ENCODE measurements at places on chromosomes 3 and 15.

- H3K4me3 ChIP-seq: no peak overlapping the region
- peaks cover 43% of the 10 kb centered on the region for H3K27me3 ChIP-seq
- H3K27ac ChIP-seq: no peak overlapping the region
- no peak for DNase-seq
These were observed 2.9 kb downstream of the RNU6-1 start for GRCh38 chr15:67836955-67837354.

- no peak for DNase-seq
- H3K27me3 ChIP-seq: no peaks in the 10 kb centered on the region
- no peaks in the 10 kb centered on the region for H3K36me3 ChIP-seq
- peaks cover 24% of the 10 kb centered on the region for H3K4me1 ChIP-seq
These were observed 72.1 kb upstream of the PHLDB2 start for GRCh38 chr3:111786922-111787321.

- no peak overlapping the region for H3K27ac ChIP-seq
- peaks cover 17% of the 10 kb centered on the region for H3K4me1 ChIP-seq
- DNase-seq: no peak
- no peaks in the 10 kb centered on the region for H3K27me3 ChIP-seq
- no peaks in the 10 kb centered on the region for H3K36me3 ChIP-seq
These were observed 46.9 kb upstream of the FLNB start for GRCh38 chr3:57961177-57961827.

GRCh38 chr3:42820746-42821051 lies 11.5 kb downstream of the ACKR2 start:
- H3K27ac ChIP-seq: no peak overlapping the region
- no peaks in the 10 kb centered on the region for H3K27me3 ChIP-seq
- H3K36me3 ChIP-seq: no peaks in the 10 kb centered on the region
- H3K4me1 ChIP-seq: peaks cover 5% of the 10 kb centered on the region
- no peak overlapping the region for H3K4me3 ChIP-seq
- DNase-seq: no peak

DNA sequence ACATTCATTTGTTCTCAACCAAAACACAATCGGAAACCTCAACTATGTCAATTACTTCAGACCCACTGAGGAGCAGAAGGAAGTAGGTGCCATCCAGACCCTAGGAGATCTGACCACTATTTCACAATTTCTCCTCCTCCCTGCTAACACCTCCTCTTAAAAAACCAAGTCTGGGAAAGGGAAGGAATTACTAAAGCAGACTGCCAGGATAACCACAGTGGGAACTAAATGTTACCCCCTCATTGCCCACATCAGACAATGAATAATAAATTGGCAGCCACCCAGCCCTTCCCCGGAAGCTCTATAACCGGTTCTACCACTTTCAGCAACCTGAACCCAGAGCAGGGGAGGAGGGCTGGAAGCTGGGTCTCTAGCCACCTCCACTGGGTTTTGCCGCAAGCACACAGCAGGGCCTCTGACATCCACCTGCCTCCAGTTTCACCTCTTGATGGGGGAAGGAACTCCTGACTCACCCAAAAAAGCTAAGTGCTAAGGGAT lies 17.6 kb downstream of the C15orf62 start:
- DNase-seq: peak; percentile 64
- no peaks in the 10 kb centered on the region for H3K27me3 ChIP-seq
- H3K4me1 ChIP-seq: peaks cover 16% of the 10 kb centered on the region
- H3K27ac ChIP-seq: peak overlapping the region; percentile 83

GRCh38 chr15:43955140-43955539 lies 128.3 kb downstream of the WDR76 start:
- H3K4me3 ChIP-seq: no peak overlapping the region
- H3K27ac ChIP-seq: no peak overlapping the region
- no peak for DNase-seq
- no peaks in the 10 kb centered on the region for H3K27me3 ChIP-seq
- H3K36me3 ChIP-seq: no peaks in the 10 kb centered on the region

DNA sequence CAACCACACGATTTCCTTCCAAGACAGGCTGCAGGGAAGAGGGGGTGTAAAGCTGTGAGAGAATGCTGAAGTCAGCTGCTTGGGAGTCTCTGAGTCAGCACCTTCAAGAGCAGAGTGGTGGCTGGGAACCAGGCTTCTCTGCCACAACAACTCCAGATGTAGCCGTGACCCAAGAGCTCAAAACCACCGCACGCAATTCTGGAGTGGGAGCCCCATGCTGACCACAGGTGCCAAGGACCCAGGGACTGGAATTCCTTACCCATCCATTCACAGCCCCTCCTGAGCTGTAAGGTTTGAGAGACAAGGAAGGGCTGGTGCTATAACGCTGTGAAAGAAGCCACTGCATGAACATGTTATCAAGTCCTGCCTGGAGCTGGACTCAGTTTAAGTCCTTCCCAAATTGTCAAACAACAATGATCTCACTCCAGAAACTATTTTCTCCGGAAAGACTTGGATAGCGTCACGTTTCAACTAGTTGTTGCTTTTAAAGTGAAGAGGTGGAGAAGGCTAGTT lies 61.4 kb downstream of the UMPS start:
- peak; percentile 54 for DNase-seq
- peak overlapping the region; percentile 39 for H3K27ac ChIP-seq
- no peak overlapping the region for H3K4me3 ChIP-seq
- no peaks in the 10 kb centered on the region for H3K27me3 ChIP-seq

DNA sequence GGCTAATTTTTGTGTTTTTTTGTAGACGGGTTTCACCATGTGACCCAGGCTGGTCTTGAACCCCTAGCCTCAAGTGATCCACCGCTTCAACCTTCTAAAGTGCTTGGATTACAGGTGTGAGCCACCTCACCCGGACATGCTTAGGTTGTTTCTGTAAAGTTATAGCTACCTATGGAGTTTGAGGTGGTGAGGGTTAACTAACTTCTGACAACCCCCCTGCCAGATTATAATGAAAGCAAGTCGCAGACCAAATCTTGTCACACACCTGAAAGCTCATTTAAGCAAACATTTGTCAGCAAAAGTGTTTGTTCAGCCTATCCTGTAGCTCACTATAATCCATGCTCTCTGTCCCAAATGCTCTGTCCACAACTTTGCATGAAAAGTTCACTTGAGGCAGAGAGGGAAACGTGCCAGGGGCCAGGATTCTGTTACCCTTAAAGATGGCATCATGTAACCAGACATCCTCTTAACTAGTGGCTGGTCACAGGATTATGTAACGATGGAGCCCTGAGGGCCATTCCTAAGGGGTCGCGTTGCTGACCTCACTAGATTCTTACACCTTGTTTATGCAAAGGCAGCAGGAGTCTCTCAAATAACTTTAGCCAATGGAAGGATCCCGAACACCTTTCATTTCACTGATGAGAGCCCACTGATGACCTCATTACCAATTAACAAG lies 24.1 kb upstream of the SENP5 start:
- H3K27me3 ChIP-seq: no peaks in the 10 kb centered on the region
- no peak overlapping the region for H3K4me3 ChIP-seq
- no peak for DNase-seq
- H3K4me1 ChIP-seq: no peaks in the 10 kb centered on the region
- H3K27ac ChIP-seq: no peak overlapping the region

- peaks cover 4% of the 10 kb centered on the region for H3K4me1 ChIP-seq
- no peak overlapping the region for H3K27ac ChIP-seq
- H3K4me3 ChIP-seq: no peak overlapping the region
- no peak for DNase-seq
These were observed 35.1 kb downstream of the TMOD3 start for GRCh38 chr15:51864408-51865056.

GRCh38 chr3:150602426-150603152 lies 532 bp upstream of the SELENOT start:
- DNase-seq: no peak
- H3K27ac ChIP-seq: peak overlapping the region; percentile 74
- H3K27me3 ChIP-seq: no peaks in the 10 kb centered on the region
- no peaks in the 10 kb centered on the region for H3K36me3 ChIP-seq
- H3K4me3 ChIP-seq: peak overlapping the region; percentile 16
- peaks cover 15% of the 10 kb centered on the region for H3K4me1 ChIP-seq

DNA sequence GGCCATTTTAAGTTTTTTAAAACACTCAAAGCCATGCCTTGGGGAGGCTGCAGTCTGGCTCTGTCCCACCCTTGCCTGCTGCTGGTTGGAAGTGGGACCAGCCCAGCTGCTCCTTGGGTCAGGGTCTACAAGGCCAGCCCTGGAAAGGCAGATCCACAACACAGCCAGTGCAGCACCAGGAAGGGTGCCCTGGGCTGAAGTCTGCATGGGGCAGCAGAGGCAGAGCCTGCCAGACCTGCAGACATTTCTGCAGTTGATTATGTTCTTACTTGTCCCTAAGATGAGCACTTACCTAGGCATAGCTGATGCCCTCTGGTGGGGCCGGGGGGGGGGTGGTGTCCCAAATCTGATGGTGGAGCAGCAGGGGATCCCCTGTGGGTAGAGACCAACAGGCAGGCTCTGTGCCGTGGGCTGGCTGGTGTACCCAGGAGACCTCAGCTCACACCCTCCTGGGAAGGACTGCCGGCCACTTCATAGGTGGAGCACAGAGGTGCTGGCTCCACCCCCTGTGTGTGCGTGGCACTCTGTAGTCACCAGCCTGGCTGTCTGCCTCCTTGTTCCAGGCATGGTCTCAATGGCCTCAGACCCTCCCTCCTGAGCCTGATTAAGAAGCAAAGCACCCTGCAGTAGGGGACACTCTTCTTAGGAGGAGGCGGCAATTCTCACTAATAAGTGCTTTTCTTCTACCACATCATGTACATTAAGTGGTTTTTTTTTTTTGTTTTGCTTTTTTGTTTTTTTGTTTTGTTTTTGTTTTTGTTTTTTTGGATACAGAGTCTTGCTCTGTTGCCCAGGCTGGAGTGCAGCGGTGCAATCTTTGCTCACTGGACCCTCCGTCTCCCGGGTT lies 97.4 kb upstream of the KLF13 start:
- no peaks in the 10 kb centered on the region for H3K4me1 ChIP-seq
- H3K27ac ChIP-seq: no peak overlapping the region
- no peak overlapping the region for H3K4me3 ChIP-seq
- no peaks in the 10 kb centered on the region for H3K36me3 ChIP-seq

DNA sequence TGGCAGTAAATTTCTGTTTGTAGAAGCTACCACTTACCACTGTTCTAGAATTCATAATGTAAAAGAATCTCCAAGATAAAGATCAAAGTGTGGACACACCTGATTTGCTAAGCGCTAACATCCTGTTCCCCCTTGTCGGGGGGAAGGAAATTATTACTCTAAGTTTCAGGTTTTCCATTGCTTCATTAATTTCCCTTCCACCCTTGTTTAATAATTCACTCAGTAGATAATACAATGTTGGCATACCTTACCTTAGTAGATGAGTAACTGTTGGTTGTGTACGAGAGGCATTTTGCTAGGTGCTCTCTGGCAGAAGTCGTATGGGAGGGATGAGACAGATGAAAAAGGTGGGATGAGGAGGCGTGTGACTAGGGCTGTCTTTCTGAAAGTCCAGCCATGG lies 641.2 kb upstream of the ARRDC4 start:
- H3K4me1 ChIP-seq: no peaks in the 10 kb centered on the region
- no peaks in the 10 kb centered on the region for H3K36me3 ChIP-seq
- H3K4me3 ChIP-seq: no peak overlapping the region
- peak; percentile 4 for DNase-seq

GRCh38 chr3:169071003-169071402 lies 592.5 kb downstream of the MECOM start:
- no peak for DNase-seq
- no peaks in the 10 kb centered on the region for H3K4me1 ChIP-seq
- no peak overlapping the region for H3K27ac ChIP-seq
- no peaks in the 10 kb centered on the region for H3K27me3 ChIP-seq

GRCh38 chr15:57561041-57561711 lies 30.5 kb upstream of the MYZAP start:
- no peak overlapping the region for H3K4me3 ChIP-seq
- no peaks in the 10 kb centered on the region for H3K27me3 ChIP-seq
- H3K36me3 ChIP-seq: no peaks in the 10 kb centered on the region
- peak; percentile 89 for DNase-seq

DNA sequence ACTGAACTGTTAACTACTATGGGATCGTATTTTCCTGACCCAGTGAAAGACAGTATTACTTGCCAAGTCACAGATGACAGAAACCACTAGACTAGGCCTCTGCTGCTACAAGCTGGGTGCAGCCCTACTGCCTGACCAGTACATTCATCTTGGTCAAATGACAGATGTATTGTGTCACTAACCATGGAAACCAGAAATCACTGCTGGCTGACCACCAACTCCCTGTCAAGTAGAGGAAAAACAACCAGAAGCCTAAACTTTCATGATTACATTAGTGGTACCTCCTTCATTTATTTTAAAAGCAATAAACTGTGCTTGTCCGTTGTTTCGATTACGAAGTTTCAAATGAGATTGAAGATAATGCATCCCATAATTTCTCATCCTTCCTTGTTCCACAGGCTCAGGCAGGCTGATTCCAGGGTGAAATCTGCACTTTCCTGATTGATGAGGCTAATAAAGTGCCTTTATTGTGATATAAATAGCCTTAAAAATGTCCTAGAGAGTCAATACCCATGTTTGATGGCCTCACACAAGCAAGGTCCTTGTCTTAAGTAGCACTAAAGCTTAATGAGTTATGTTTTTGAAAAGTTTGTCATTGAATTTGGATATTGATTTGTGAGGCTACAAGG lies 309.7 kb downstream of the LSAMP start:
- no peak for DNase-seq
- no peaks in the 10 kb centered on the region for H3K36me3 ChIP-seq
- H3K27ac ChIP-seq: no peak overlapping the region
- no peak overlapping the region for H3K4me3 ChIP-seq
- H3K27me3 ChIP-seq: no peaks in the 10 kb centered on the region
- H3K4me1 ChIP-seq: no peaks in the 10 kb centered on the region

DNA sequence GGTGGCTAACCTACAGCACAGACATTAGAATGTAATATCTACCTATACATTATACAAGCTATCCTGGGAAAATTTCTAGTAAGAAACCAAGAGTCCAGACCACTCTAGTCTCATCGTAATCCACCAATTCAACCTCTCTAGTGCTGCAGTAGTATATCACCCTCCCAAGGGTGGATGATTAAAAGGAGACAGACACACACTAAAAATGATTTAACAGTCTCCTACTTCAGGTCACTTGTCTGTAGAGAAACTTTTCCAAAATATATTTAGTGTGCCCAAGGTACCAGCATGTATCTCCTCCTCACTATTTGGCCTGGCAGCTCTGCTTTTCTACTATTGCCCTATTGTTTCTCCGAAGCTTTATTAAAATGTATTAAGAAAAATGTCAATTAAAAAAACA lies 45.0 kb downstream of the ZBTB20 start:
- no peaks in the 10 kb centered on the region for H3K27me3 ChIP-seq
- H3K36me3 ChIP-seq: no peaks in the 10 kb centered on the region
- no peaks in the 10 kb centered on the region for H3K4me1 ChIP-seq
- H3K4me3 ChIP-seq: no peak overlapping the region

GRCh38 chr3:175108613-175109151 lies 249.5 kb downstream of the NAALADL2 start:
- no peaks in the 10 kb centered on the region for H3K4me1 ChIP-seq
- no peaks in the 10 kb centered on the region for H3K27me3 ChIP-seq
- no peaks in the 10 kb centered on the region for H3K36me3 ChIP-seq
- no peak overlapping the region for H3K4me3 ChIP-seq
- H3K27ac ChIP-seq: no peak overlapping the region

GRCh38 chr15:25468611-25469010 lies 29.8 kb upstream of the UBE3A start:
- H3K27me3 ChIP-seq: no peaks in the 10 kb centered on the region
- H3K36me3 ChIP-seq: no peaks in the 10 kb centered on the region
- H3K27ac ChIP-seq: no peak overlapping the region
- no peak overlapping the region for H3K4me3 ChIP-seq

- no peak overlapping the region for H3K4me3 ChIP-seq
- no peaks in the 10 kb centered on the region for H3K27me3 ChIP-seq
- H3K4me1 ChIP-seq: no peaks in the 10 kb centered on the region
- no peaks in the 10 kb centered on the region for H3K36me3 ChIP-seq
- no peak overlapping the region for H3K27ac ChIP-seq
These were observed 172.8 kb upstream of the UBE3A start for GRCh38 chr15:25611603-25612002.

GRCh38 chr3:15476378-15476777 lies 45.1 kb downstream of the COLQ start:
- no peaks in the 10 kb centered on the region for H3K36me3 ChIP-seq
- no peaks in the 10 kb centered on the region for H3K4me1 ChIP-seq
- no peaks in the 10 kb centered on the region for H3K27me3 ChIP-seq
